ENCODE measurements at places on chromosomes 6 and 20.

GRCh38 chr6:32685603-32686002 is 19.1 kb upstream of the HLA-DQB1 start:
- peak; percentile 7 for DNase-seq

DNA sequence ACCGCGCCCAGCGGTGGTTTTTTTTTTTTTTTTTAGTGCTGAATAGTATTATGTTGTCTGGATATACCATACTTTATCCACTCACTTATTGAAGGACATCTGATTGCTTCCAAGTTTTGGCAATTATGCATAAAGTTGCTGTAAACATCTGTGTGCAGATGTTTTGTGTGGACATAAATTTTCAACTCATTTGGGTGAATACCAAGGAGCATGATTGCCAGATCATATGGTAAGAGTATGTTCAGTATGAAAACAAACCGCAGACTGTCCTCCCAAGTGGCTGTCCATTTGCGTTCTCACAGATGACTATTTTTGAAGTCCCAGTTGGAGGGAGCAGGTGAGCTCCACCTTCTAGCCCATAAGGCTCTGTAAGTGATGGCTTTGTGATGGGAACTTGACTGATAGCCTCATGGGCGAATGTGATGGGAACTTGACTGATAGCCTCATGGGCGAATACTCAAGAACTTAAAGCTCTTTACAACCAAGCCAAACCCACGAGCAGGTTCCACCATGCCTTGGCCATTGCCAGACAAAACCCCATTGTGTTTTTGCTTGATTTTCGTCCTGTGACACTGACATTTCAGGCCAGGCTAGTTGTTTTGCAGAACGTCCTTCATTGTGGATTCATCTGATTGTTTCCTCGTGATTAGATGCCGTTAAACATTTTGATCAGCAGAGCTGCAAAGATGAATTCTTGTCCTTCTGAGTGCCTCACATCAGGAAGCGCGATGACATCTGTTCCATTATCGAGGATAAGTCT is 51.0 kb downstream of the ZBTB2 start:
- DNase-seq = no peak

DNA sequence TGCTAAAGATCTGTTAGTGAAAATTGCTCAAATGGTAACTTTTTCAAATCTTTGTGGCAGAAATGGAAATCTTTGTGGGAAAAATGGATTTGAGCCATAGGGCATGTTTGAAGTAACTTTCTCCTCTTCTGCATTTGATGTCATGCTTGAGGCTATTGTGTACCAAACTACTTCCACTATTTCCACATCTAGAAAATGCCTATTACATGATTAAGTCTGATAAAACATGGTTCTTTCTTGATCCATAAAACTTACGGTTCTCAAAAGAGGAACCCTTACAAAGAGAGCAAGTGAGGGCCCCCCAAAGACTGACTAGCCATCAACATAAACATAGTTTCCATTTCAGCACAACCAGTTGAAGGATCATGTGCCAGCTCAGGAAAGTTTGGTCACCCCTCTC is 150.6 kb downstream of the NFATC2 start:
- no peak for DNase-seq

DNA sequence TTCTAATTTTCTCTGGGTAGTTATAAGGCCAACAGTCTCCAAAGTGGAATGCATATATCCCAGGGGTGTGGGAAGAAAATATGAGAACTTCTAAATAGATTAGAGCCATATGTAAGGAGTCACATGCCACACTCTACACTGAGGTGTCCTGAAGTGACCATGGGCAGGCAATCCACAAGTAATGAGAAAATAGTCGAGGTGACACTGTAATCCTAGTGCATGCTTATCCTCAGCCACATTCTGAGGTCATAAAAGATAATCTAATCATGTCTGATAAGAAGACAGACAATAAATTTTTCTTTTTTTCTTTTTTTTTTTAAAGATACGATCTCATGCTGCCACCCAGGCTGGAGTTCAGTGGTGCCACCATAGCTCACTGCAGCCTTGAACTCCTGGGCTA is 62.2 kb downstream of the CD164 start:
- DNase-seq = no peak

- DNase-seq = no peak
Observed at GRCh38 chr6:45898941-45899682, 116.5 kb downstream of the CLIC5 start.

DNA sequence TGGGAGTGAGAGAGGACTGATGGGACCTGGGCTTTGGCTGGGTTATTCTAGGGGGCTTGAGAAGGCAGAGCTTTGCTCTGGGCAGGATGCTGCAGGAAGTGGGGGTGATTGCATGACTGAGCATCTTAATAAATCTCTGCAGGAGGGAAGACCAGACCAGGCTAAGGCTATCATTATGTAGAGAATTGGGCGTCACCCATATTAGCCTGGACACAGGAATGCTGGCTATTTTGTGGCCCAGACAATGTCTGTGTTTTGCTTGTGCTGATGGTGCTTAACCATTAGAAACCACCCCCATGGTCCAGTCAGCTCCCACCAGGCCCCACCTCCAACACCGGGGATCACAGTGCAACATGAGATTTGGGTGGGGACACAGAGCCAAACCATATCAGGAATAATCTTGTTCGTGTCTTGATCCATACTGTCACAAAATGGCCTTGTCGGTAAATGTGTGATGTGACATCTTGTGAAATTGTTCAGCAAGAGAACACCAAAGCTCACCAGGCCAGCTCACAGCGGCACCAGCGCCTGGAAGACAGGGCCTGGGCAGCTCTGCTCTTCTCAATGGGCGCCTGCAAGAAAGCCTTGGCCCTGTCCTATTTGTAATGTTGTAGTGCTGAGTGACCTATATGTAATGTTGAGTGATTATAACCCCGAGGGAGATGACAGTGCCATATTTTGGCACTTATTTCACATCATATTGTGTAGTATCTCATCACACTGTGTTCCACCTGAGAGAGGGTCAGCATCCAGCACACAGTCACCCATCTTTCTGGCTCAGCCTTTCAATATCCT is 211.8 kb downstream of the QKI start:
- DNase-seq = no peak

DNA sequence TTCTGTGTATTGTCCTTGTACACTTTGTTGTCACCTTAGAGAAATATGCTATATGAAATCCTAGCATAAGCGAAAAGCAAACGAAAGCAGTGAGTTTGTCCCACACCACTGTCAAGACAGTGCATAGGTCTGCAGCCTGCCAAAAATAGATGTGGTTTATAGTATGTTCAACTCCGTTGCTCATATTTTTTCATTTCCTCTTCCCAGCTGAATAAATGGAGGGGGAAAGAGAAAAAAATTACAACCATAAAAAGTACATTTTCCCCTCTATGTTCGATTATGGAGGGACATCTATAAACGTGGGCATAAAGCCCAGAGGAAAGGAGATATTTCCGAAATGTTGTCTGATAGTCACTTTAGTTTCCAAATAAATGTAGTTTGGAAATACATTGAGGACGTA is 25.8 kb downstream of the PRL start:
- DNase-seq = no peak

- DNase-seq = no peak
Observed at GRCh38 chr20:64077876-64078551, 1.3 kb downstream of the RGS19 start.

DNA sequence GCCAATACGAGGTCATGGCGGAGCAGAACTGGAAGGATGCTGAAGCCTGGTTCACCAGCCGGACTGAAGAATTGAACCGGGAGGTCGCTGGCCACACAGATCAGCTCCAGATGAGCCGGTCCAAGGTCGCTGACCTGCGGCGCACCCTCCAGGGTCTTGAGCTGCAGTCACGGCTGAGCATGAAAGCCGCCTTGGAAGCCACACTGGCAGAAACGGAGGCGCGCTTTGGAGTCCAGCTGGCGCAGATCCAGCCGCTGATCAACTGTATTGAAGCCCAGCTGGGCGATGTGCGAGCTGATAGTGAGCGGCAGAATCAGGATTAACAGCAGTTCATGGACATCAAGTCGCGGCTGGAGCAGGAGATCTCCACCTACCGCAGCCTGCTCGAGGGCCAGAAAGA is 296.9 kb downstream of the OGFRL1 start:
- DNase-seq = no peak

Measured in stimulated activated CD4-positive, alpha-beta T cell treated with anti-CD3 and anti-CD28 coated beads, Interleukin-1b, Interleukin-23, amount 100 ng/mL, for 1 hour (primary cell).